ENCODE measurements at places on chromosomes 4 and X.

DNA sequence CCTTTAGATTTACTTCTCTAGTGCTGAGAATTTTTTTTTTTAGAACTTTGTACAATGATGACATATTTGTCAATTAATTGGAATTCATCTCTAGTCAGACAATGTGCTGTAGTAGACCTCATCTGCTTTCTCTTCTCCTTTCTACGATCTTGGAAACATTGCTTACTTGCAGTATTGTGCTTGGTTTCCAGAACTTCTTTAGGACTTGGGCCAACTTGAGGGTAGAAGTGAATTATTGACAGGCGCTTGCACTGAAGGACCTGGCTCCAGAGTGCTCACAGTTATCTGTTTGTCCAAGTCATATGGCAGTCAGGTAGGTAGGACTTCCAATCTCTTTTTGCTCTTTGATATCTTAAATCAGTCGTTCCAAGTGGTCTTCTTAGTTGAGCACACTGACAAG, 39.6 kb downstream of the FNIP2 start:
- no peak for DNase-seq

DNA sequence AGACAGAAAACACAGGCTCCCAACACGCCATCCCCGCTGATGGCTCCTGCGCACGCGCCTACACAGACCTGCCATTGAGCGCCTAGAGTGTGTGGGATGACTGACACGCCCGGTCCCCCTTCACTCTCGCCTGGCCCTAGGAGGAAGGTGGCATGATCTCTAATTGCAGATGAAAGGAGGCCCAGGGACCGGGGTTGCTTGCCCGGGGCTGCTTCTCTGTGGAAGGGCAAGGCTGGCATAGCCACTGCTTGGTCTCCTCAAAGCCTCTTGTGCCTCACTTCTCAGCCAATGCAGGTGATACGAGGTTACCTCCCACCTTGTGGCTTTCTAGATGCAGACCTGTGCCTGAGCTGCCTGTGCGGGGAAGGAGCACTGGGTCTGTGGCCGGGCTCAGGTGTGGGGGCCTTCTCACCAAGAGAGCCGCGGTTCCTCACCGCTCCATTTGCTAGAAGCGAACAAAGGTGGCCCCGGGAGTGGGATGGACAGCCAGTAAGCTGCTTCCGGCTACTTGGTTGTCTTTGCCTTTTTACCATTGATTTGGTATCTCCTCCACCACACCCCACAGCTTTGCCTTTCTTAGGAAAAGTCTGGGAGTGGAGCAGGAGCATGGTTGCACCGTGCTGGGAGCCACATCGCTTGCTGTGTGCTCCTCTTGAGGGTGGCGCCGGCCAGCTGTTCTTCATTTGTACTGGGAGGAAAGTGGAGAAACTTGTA, 47.0 kb downstream of the TBC1D14 start:
- no peak for DNase-seq

GRCh38 chrX:14505648-14506047, 23.7 kb upstream of the GLRA2 start:
- no peak for DNase-seq

- DNase-seq, result no peak
Measured at GRCh38 chr4:159977907-159978617, 875.2 kb downstream of the RAPGEF2 start.

- DNase-seq, result no peak
Measured at GRCh38 chr4:60652933-60653332, 547.2 kb upstream of the ADGRL3 start.

- DNase-seq, result no peak
Measured at GRCh38 chr4:102263024-102263787, 82.1 kb downstream of the SLC39A8 start.

- no peak for DNase-seq
Measured at GRCh38 chrX:103529550-103529949, 10.3 kb upstream of the RAB40A start.

DNA sequence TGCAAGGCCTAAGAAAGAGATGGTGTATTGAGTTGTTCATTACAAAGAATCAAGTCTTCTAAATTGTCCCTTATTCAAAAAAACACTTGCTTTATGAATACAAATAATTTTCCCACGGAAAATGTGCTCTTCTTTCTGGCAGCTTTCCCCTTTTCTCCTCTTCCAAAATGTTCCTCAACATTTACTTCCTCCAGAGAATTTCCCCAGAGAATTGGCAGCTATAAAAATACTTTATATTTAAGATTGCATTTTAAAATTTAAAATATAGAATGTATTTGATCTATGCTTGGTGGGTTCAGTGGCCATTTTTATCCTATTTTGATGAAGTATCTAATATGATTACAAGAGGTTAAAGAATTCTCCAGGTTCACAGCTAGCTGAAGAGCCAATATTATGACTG, 521.0 kb downstream of the IQCM start:
- no peak for DNase-seq

DNA sequence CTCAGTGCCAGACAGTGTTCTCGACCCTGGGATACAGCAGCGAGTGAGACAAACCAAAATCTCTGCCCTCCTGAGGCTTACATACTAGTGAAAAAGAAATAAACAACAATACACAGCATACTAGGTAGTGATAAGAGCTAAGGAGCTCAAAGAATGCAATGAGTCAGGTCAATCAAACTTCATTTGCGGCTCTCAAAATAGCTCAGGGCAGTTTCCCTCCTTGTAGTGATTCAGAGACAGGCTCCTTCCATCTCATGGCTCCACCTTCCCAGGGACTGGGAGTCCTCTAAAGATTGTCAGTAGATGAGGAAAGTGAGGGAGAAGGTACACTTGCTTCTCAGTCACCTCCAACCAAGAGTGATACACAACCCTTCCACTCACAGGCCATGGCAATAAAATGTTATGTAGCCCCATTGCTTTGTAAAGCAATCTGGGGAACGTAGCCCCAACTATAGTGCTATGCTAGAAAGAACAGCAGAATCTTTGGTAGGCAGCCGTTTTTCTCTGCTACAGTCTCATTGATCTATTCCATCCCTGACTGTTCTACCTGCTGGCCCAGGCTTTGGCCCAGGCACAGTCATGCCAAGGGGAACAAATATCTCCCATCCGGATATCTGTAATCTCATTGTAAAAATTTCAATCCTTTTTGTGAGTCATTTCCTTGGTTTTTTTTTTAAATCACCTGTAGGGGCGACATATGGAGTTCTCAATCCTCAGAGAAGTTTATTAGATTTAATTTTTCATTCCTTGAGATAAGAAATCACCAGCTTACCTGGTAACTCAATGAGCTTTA, 183.1 kb upstream of the S100G start:
- no peak for DNase-seq

- no peak for DNase-seq
Measured at GRCh38 chr4:166363198-166363597, 490.2 kb downstream of the TLL1 start.

DNA sequence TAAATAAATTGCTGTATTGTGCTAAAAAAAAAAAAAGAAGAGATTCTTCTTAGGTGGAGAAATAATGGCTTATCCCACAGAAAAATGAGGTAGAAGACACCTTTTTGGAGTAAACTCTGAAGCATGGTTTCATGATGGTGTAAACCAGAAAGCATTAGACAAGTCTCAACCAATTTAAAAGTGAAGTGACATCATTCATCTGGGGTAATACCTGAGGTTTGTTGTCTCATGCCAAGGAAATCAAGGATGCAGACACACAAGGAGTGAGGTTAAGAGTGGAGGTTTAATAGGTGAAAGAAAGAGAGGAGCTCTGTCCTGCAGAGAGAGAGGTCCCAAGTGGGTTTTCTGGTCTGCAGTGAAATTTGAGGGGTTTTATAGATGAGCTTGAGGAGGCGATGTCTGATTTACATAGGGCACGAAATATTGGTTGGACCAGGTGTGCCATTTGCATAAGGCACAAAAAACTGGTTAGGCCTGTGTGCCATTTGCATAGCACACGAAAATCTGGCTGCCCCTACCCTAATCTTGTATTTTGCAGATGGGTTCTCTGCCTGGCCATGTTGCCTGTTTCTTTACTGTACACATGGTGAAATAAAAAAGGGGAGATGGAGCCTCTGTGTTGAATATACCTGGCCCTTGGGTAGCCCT, 25.0 kb upstream of the CWH43 start:
- DNase-seq, result no peak

DNA sequence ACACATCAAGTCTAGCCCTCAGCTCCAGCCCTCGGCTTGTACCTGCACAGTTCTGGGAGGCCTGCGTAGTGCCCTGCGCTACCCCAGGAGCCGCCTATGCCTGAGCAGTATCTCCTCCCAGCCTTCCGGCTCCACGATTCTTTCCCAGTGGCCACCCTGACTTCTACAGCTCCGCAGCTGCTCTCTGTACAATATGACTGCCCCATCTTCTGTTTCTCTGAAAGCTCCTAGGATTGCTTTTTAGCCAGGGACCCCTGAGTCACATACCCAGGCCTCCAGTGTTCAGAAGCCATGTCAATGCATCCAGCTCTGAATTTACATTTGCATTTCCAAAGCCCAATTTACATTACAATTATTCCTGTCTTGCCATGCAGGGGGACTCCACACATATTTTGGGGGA, 135.5 kb downstream of the PJA1 start:
- no peak for DNase-seq

DNA sequence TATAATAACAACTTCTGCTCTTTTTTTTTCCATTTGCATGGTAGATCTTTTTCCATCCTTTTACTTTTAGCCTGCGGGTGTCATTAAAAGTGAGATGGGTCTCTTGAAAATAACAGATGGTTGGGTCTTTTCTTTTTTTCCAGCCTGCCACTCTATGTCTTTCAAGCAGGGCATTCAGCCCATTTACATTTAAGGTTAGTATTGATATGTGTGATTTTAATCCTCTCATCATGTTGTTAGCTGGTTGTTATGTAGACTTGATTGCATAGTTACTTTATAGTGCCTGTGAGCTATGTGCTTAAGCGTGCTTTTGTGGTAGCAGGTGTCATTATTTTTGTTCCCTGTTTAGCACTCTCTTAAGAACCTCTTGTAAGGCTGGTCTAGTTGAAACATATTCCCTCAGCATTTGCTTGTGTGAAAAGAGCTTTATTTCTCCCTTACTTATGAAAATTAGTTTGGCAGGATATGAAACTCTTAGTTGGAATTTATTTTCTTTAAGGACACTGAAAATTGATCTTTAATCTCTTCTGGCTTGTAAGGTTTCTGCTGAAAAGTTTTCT, 326.1 kb downstream of the SH3BGRL start:
- no peak for DNase-seq

DNA sequence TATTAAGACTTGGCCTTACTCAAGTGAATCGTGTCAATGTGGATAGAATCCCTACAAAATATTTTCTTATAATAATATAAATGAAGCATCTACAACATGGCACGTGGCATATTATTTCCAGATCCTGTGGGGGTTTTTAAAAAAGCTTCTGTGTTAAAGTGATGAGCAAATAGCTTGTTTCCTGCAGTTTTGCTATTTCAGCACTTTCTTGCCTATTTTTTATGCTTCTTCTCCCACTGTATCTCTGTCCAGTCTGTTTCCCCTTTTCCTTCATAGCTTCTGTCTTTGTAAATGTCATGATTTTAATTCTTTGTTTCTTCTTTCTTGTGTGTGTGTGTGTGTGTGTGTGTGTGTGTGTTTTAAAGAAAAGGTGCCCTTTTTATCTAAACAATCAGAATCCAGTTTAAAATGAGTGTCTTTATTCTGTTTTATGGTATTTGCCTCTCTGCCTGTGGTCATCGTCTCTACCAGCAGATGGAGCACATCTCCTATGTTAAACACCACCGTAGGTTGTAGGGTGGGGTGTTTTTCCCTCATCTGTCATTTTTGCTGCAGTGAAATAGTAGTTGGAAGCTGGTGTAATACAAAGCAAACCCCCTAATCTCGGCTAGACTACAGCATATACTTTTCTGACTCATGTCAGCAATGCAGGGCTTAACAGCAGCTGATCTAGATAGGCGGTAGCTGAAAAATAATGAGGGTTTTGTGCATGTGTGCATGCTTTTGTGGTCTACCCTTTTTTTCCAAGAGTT, 33.1 kb downstream of the FTHL17 start:
- no peak for DNase-seq

- DNase-seq, result no peak
Measured at GRCh38 chr4:159358226-159358625, 255.3 kb downstream of the RAPGEF2 start.

GRCh38 chr4:123869286-123870215, 473.0 kb downstream of the SPRY1 start:
- no peak for DNase-seq

DNA sequence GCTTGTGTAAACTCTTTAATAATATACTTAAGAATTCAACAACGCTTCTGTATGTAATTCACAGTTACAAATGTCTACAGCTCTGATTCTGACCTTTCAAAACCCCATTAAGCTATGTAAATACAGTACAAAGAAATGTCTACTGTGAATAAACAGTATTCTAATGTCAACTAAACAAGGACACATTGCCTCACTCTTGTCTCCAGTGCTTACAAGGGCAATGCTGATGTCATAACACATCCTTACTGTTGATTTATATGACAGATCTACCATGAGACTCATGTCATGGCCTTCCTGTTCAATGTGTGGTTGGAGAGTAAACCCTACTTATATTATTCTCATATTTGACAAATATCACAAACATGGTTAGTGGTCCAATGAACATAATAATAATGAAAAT, 256.1 kb upstream of the ADGRL3 start:
- DNase-seq, result no peak

DNA sequence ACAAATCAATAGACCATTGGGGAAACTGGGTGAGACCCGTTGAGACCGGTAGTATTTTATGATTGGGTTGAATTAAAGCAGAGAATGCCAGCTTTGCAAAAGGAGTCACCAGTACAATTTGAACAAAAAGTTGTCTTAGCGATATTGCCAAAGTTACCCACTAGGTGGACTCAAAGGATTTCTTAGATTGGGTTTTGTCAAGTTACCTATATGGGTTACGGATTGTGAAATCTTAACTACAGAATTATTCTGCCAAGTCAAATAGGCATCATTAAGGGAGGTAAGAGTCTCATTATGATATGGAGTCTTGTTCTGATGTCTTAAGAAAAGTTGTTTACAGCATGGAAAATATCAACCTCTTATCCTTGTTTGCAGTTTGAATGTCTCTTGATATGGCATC, 15.0 kb upstream of the CT47A1 start:
- DNase-seq, result no peak

DNA sequence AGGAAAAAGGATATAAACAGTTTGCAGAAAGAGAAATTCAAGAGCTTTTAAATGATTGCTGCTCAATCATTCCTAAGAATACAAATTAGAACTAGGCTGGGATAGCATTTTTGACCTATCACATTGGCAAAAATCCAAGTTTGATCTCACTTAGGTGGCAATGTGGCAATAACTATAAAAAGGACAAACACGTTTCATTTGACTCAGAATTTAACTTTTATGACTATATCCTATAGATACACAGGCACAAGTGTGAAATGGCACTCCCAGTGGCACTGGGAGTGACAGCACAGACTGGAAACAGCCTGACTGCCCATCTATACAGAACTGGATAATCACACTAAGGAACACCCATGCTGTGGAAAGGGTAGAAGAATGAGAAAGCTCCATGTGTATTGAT, 11.1 kb downstream of the CENPU start:
- no peak for DNase-seq

- DNase-seq, result no peak
Measured at GRCh38 chrX:114071412-114071811, 512.5 kb upstream of the HTR2C start.

- no peak for DNase-seq
Measured at GRCh38 chr4:12612876-12613275, 871.3 kb downstream of the RAB28 start.
